ENCODE measurements at places on chromosomes 11 and 22. TPM values are rescaled to one million over a fixed set of nuclear protein-coding genes. Genes with fewer than 3 reads are reported as not detected.
A peak's percentile ranks its signal among the peaks of the same experiment; 100 is the strongest.

DCDC1 gene
- polyA plus RNA-seq: 0.12 TPM

TSGA10IP gene
- polyA plus RNA-seq: not detected

OR10D3 gene
- not detected for polyA plus RNA-seq

OR4D5 gene
- polyA plus RNA-seq: not detected

OR56B4 gene
- polyA plus RNA-seq: not detected

ARVCF gene
- polyA plus RNA-seq: 33.0 TPM

PRG2 gene
- not detected for polyA plus RNA-seq

- H3K36me3 ChIP-seq: no peaks in the 10 kb centered on the region
- no peaks in the 10 kb centered on the region for H3K27me3 ChIP-seq
- H3K4me1 ChIP-seq: no peaks in the 10 kb centered on the region
Measured at GRCh38 chr11:6834021-6834420, 11.5 kb upstream of the OR10A5 start.

- H3K4me3 ChIP-seq: no peak overlapping the region
- DNase-seq: no peak
- no peak overlapping the region for H3K27ac ChIP-seq
- no peaks in the 10 kb centered on the region for H3K36me3 ChIP-seq
- no peaks in the 10 kb centered on the region for H3K4me1 ChIP-seq
Measured at GRCh38 chr22:25511725-25512124, 52.8 kb upstream of the GRK3 start.

DNA sequence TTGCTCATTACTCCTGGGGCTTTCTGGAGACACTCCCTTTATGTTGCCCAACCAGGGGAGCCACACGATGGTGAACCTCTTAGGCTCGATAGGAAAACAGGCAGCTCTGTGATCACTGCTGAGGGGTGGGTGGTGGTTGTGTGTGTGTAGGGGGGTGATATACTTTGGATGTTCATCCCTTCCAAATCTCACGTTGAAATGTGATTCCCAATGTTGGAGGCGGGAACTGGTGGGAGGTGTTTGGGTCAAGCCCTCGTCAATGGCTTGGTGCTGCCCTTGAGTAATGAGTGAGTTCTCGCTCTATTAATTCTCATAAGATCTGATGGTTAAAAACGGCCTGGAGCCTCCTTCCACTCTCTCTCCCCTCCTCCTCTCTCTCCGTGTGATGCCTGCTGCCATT lies 204.0 kb upstream of the B3GAT1 start:
- no peaks in the 10 kb centered on the region for H3K27me3 ChIP-seq

- DNase-seq: no peak
- no peaks in the 10 kb centered on the region for H3K4me1 ChIP-seq
- no peaks in the 10 kb centered on the region for H3K36me3 ChIP-seq
- no peaks in the 10 kb centered on the region for H3K27me3 ChIP-seq
- no peak overlapping the region for H3K4me3 ChIP-seq
- H3K27ac ChIP-seq: no peak overlapping the region
Measured at GRCh38 chr22:40919446-40919845, 31.7 kb upstream of the RBX1 start.

GRCh38 chr11:774873-775592 lies 2.3 kb downstream of the GATD1 start:
- H3K27ac ChIP-seq: no peak overlapping the region
- H3K4me1 ChIP-seq: peaks cover 11% of the 10 kb centered on the region
- H3K27me3 ChIP-seq: no peaks in the 10 kb centered on the region

GRCh38 chr22:41844036-41844435 lies 11.1 kb downstream of the SREBF2 start:
- H3K4me3 ChIP-seq: no peak overlapping the region
- no peaks in the 10 kb centered on the region for H3K36me3 ChIP-seq
- H3K4me1 ChIP-seq: peaks cover 3% of the 10 kb centered on the region
- no peak for DNase-seq
- no peaks in the 10 kb centered on the region for H3K27me3 ChIP-seq

- no peaks in the 10 kb centered on the region for H3K27me3 ChIP-seq
- no peaks in the 10 kb centered on the region for H3K36me3 ChIP-seq
- no peaks in the 10 kb centered on the region for H3K4me1 ChIP-seq
- H3K4me3 ChIP-seq: no peak overlapping the region
- no peak overlapping the region for H3K27ac ChIP-seq
- DNase-seq: no peak
Measured at GRCh38 chr11:27771516-27771915, 71.3 kb upstream of the BDNF start.

- no peak for DNase-seq
- no peak overlapping the region for H3K4me3 ChIP-seq
- no peaks in the 10 kb centered on the region for H3K27me3 ChIP-seq
- H3K27ac ChIP-seq: peak overlapping the region; percentile 99
- no peaks in the 10 kb centered on the region for H3K36me3 ChIP-seq
Measured at GRCh38 chr11:64088162-64089026, 52.7 kb downstream of the FLRT1 start.

GRCh38 chr11:113273720-113274119 lies 40.7 kb upstream of the TTC12 start:
- H3K27ac ChIP-seq: no peak overlapping the region
- H3K4me3 ChIP-seq: no peak overlapping the region
- no peaks in the 10 kb centered on the region for H3K36me3 ChIP-seq
- peak; percentile 84 for DNase-seq
- peaks cover 29% of the 10 kb centered on the region for H3K4me1 ChIP-seq

GRCh38 chr22:22750335-22751042 lies 106.1 kb downstream of the GGTLC2 start:
- H3K27me3 ChIP-seq: 0 out of 2 replicates have a peak, but pooled peaks cover 4% of the 10 kb centered on the region
- no peaks in the 10 kb centered on the region for H3K36me3 ChIP-seq
- no peak overlapping the region for H3K4me3 ChIP-seq
- no peaks in the 10 kb centered on the region for H3K4me1 ChIP-seq
- no peak for DNase-seq
- H3K27ac ChIP-seq: no peak overlapping the region

GRCh38 chr11:18671246-18671645 lies 27.3 kb upstream of the TMEM86A start:
- no peaks in the 10 kb centered on the region for H3K27me3 ChIP-seq
- no peak overlapping the region for H3K4me3 ChIP-seq
- H3K27ac ChIP-seq: no peak overlapping the region
- no peaks in the 10 kb centered on the region for H3K4me1 ChIP-seq
- no peaks in the 10 kb centered on the region for H3K36me3 ChIP-seq

DNA sequence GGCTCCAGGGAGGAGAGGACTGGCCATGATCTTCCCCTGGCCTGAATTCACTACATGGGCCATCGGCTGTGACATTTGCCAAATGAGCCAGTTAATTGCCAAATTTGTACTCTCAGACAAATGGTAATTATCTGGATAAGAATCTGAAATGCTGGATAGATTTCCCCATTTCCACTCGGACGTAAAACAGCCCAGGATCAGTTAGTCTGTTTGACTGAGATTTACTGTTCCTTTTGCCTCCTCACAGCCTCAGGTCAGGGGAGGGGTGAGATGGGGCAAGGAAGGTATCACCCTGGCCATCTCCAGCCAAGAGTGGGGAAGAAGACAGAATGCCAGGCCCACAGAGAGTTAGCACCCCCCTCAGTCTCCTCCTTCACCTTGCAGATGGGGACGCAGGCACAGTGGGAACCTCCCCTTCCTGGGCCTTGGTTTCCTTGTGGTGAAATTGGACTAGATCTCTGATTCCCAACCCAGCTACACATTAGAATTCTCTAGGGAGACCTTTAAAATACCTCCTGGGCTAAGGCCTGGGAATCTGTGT lies 5.2 kb downstream of the TRIM29 start:
- H3K27me3 ChIP-seq: no peaks in the 10 kb centered on the region
- peaks cover 19% of the 10 kb centered on the region for H3K4me1 ChIP-seq
- H3K27ac ChIP-seq: no peak overlapping the region
- no peaks in the 10 kb centered on the region for H3K36me3 ChIP-seq
- peak; percentile 70 for DNase-seq

DNA sequence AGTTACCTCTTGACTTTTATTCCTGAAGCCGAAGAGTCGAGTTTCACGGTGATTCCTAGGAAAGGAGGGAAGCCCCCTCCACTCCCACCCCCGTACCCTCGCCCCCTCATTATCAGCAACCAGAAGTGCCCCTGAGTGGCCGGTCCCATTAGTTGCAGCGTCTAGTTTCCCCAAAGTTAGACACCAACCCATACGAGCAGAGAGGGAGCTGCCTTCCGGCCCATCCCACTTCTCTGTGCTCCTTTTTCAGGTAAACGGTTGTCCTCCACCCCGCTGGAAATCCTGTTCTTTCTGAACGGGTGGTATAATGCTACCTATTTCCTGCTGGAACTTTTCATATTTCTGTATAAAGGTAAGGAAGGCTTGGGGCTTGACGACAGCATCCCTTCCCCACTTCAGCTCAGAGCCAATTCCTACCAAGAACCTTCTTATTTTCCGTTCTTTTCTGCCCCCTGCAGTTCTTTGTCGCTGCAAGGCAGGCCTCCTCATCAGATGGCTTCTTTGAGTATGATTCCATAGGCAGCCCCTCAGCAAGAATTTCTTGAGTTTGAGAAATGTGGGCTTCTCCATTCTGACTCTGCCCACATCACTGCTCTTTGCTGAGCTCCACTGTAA lies 701 bp downstream of the TMEM216 start:
- H3K4me3 ChIP-seq: peak overlapping the region; percentile 63
- peaks cover 6% of the 10 kb centered on the region for H3K4me1 ChIP-seq
- H3K36me3 ChIP-seq: no peaks in the 10 kb centered on the region
- H3K27ac ChIP-seq: no peak overlapping the region
- peak; percentile 52 for DNase-seq

- no peak for DNase-seq
- no peaks in the 10 kb centered on the region for H3K36me3 ChIP-seq
- no peaks in the 10 kb centered on the region for H3K4me1 ChIP-seq
- no peaks in the 10 kb centered on the region for H3K27me3 ChIP-seq
Measured at GRCh38 chr11:134659882-134660281, 247.8 kb upstream of the B3GAT1 start.

- no peaks in the 10 kb centered on the region for H3K36me3 ChIP-seq
- no peaks in the 10 kb centered on the region for H3K27me3 ChIP-seq
- no peak overlapping the region for H3K27ac ChIP-seq
- H3K4me3 ChIP-seq: no peak overlapping the region
Measured at GRCh38 chr22:29114392-29114791, 41.6 kb downstream of the KREMEN1 start.
